Activated CD4-positive, alpha-beta T cell treated with anti-CD3 and anti-CD28 coated beads, Interleukin-2, amount 10 ng/mL, durations not matched to agents 7 days and 5 days (primary cell): ENCODE measurements at places on chromosomes 2 and 18. TPM values are rescaled to one million over a fixed set of nuclear protein-coding genes. Genes with fewer than 3 reads are reported as not detected.

DNA sequence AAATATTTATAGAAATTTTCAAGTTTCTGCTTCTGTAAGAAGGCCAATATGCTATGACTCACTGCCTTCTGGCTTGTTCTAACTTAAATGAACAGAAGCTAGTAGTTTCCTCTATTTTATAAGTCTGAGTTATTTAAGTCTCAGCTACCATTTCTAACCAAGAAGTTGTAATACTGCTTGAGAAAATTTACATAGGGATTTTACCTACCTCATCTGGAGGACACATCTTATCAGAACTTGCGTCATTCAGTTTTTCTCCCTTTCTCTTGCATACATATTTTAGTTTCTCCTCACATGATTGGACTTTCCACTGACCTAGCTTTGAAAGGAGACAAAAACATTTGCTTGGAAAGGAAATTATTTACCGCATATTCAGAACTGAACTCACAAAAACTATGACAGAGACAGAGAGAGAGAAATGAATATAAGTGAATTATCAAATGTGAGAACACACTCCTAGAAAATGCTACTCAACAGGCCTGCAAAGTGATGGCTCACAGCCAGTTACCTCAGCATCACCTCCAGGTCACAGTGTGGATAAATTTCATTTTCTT, 81.1 kb upstream of the CD302 start:
- DNase-seq = no peak

DNA sequence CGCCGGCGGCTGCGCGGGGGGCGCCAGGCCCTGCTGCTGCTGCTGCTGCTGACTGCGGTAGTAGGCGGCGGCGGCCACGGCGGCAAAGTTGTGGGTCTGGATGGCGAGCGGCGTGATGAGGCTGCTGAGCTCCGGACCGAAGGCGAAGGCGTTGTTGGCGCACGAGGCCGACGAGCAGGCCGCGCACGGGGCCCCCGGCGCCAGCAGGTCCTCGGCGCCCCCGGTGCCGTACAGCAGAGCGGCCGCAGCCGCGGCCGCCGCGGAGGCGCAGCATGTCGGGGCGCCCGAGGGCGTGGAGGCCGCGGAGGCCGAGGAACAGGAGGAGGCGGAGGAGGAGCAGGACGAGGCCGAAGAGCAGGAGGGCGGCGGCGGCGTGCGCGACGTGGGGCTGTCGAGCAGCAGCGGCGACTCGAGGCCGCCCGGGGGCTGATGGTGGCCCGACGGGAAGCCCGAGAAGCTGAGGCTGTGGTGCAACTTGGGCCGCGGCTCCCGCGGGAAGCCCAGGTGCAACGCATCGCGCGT, 1.8 kb downstream of the ZFP36L2 start:
- peak; percentile 38 for DNase-seq

DNA sequence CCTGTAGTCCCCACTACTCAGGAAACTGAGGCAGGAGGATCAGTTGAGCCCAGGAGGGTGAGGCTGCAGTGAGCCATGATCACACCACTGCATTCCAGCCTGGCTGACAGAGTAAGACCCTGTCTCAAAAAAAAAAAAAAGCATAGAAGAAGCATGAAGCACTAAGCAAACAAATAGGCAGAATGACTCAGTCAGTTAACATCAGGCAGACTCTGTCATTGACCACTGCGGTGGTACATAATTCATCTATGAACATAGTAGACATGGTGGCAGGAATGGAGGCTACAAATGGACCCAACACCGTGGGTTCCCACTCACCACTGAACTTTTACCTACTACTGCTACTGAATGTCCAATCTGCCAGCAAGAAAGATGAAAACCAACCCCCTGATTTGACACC, 7.6 kb upstream of the ASXL2 start:
- no peak for DNase-seq

Gene YPEL5
- total RNA-seq = 39.2 TPM

- peak; percentile 76 for DNase-seq
Measured at GRCh38 chr2:219057709-219058540, 2.8 kb downstream of the IHH start.

DNA sequence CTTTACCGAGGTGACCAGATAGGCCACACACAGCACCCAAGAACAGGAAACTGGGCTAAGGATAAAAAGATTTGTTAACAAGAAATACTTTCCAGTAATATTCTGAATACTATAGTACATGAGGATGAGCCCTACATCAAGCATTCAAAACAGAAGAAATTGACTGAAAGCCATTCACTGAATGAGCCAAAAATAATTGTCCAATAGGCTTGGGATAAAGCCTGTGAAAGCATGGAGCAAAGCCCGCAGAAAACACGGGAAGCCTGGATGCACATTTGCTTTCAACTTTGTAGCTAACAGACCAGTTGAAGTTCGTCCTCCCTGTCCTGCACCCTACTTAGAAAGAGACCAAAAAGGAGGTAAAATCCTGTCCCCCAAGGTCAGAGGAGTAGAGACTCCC, 56.3 kb downstream of the DIPK1C start:
- DNase-seq = no peak

GRCh38 chr2:148814860-148815419, 60.1 kb upstream of the KIF5C start:
- DNase-seq = no peak

- DNase-seq = no peak
Measured at GRCh38 chr2:110873056-110873502, 140.7 kb downstream of the ACOXL start.

GRCh38 chr18:65846107-65846506, 95.3 kb downstream of the CDH7 start:
- DNase-seq = no peak

GRCh38 chr2:240581811-240582210, 4.7 kb upstream of the CAPN10 start:
- DNase-seq = no peak

GRCh38 chr2:119255760-119256581, 32.3 kb downstream of the STEAP3 start:
- no peak for DNase-seq

DNA sequence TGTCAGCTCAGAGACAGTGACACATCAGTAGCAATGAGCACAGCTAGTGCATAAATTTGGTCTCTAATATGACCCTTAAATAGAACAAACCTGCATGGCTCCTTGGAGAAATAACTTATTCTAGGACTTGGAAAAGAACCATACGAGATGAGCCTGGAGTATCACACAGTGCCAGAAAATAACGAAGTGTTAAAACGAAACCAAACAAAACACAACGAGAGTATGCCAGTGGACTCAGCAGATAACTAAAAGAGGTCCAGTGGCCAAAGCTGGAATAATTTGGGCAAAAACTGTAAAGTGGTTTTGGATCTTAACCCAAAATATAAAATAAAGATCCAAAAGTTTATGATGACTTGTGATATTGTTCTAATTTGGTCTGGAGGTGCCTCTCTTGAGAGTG, 1599.0 kb upstream of the LRRTM1 start:
- no peak for DNase-seq

DNA sequence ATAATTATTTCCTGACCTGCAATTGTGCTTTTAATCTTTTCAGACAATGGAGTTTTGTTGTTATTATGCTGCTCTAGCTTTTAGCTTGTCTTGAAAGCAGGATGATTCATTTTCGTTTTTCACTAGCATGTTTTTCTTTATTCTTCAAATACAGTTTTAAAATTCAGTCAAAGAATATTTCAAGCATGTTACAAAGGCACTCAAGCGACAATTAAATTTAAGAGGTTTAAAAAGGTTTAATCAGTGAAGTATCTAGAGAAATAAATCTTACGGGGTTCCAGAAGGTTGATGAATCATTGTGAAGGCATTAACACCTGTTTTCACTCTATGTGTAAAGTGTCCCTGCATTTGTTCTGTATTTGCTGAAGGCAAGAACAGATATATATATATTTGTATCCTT, 390.7 kb upstream of the TMEFF2 start:
- DNase-seq = no peak

DNA sequence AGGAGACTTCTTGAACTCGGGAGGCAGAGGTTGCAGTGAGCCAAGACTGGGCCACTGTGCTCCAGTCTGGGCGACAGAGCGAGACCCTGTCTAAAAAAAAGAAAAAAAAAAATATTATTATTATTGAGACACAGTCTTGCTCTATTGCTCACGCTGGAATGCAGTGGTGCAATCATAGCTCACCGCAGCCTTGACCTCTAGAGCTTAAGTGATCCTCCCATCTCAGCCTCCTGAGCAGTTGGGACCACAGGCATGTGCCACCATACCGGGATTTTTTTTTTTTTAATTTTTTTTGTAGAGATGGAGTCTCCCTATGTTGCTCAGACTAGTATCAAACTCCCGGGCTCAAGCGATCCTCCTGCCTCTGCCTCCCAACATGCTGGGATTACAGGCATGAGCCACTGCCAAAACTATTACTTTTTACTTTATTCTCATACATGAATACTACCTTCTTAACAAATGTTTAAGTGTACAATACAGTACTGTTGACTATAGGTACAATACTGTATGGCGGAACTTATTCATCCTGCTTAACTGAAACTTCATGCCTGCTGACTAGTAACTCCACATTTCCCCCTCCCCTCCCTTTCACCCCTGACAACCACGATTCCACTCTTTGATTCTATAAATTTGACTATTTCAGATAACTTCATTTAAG, 15.5 kb downstream of the FBXO11 start:
- DNase-seq = no peak

- DNase-seq = no peak
Measured at GRCh38 chr2:127117603-127118002, 10.6 kb upstream of the BIN1 start.

GRCh38 chr2:210421916-210422315, 54.6 kb downstream of the LANCL1 start:
- no peak for DNase-seq

DNA sequence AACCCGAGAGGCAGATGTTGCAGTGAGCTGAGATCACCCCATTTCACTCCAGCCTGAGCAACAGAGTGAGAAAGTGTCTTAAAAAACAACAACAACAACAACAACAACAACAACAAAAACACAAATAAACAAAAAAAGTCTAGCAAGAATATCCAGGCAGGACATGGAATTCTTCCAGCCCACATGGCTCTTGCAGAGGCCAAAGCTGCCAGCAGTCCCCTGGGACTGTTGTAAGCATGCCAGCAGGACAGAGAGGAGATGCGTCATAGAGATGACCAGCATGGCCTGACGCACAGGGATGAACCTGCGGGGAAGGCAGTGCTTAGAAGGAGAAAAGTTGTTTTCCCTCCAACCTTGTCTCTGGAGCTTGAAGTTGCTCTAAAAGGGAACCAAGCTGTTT, 182.3 kb upstream of the PGAP1 start:
- DNase-seq = no peak

Gene REG3G
- total RNA-seq = not detected

GRCh38 chr18:3218819-3219218, 949 bp downstream of the MYOM1 start:
- no peak for DNase-seq

Gene MYCN
- total RNA-seq = not detected

DNA sequence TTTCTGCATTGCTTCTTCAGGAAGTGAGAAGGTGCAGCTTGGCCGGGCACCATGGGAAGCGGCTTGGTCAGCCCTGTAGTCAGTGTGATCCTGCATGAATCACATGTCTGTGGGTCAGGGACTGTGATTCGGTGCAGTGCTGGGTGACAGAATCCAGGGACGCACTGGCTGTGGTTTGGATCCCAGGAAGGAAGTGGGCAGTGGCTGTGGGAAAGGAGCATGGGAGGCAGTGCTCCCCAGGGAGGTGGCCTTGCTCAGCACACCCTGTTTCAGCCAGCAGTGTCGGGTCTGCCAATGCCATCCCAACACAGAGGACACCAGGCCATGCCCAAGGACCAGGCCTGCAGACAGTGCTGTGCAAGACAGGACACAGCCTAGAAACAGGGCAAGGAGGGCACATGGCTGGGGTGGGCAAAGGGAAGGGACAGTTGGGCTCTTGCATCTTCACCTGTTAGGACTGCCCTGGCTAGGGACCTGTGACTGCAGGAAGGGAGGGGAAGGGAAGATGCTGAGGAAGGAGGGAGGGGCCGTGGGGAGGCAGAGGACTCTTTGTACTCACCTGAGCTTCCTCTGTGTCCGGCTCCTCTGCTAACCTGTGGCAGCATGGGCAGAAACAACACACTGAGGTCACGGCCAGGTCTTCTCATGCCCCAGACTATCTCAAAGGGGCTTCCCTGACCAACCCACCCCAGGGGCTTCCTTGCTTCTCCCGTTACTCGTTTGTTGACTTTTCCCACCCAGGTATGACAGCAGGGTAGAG, 37.2 kb upstream of the DNMT3A start:
- no peak for DNase-seq

Gene SLC38A11
- total RNA-seq = not detected
